ENCODE measurements at places on chromosomes 6 and 20.

DNA sequence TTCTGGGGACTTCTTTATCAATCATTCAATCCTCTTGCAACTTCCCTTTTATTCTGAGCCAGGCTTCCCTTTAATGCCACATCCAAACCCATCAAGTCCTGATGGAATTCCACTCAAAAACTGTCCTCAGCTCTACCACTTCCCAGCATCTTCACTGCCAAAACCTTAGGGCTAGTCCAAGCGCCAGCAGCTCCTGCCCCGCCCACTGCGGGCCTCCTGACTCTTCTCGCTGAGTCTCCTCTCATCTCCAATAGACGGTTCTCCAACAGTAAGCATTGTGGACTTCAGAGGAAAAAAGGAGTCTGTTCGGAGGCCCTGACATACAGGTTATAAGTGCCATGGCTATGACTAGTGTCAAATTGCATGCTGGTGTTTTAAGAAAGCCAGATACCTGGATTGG, 38.7 kb upstream of the CNKSR3 start:
- no peak for DNase-seq

DNA sequence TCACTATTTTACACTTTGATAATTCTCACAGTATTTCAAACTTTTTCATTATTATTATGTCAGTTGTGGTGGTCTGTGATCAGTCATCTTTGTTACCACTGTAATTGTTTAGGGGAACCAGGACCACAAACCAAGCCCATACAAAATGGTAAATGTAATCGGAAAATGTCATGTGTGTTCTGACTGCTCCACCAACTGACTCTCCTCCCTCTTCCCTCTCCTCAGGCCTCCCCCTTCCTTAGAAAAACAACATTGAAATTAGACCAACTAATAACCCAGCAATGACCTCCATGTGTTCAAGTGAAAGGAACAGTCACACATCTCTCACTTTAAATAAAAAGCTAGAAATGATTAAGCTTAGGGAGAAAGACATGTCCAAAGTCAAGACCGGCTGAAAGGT, 63.8 kb downstream of the GMDS start:
- DNase-seq: no peak

DNA sequence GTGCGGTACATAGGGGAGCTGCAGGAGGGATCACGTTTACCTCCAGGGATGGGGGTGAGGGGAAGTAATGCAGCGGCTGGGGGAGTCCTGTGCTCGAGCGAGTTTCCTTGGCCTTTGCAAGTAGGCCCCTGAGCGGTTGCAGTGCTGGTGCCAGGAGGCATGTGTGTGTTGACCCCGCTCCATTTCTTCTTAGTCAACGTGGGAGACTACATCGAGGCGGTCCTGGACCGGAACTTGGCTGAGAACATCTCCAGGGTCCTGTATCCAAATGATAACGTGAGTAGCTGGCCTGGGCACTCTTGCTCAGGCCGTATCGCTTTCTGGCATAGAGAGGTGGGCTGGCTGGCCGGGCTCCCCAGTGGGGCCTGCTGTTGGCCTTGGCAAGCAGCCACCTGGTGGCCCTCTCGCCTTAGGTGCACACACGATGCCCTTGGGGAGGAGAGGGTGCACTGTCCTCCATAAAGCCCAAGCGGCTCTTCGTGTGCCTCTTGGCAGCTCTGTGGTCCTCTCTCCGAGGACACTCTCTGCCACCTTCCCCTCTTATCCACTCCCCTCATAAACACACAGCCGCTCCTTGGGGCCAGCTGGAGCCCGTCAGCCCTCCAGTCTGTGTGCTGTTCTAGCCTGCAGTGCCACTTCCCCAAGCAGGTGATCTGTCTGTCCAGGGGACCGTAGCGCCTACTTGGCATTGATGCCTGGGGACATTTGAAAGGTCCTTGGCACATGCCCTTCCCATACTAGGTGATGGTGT, 29.3 kb downstream of the PYGB start:
- no peak for DNase-seq

GRCh38 chr20:10249048-10249770, 30.6 kb downstream of the SNAP25 start:
- no peak for DNase-seq

DNA sequence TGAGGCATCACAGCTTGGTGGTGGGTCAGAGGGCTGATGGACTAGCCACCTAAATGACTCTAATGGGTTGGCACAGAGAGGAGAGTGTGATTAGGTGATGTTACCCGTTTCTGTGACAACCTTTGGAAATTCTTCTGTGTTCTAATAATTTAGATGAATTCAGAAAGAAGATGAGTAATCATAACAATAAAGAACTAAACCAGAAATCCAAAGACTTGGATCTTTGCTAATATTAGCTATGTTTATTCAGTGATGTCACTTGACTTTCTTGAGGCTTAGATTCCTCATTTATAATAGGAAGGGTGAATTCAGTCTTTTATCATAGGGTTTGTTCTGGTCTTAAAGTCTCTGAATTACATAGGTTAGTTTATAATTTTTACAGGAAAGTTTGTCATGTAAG, 19.9 kb downstream of the CRYBG1 start:
- DNase-seq: peak; percentile 21

DNA sequence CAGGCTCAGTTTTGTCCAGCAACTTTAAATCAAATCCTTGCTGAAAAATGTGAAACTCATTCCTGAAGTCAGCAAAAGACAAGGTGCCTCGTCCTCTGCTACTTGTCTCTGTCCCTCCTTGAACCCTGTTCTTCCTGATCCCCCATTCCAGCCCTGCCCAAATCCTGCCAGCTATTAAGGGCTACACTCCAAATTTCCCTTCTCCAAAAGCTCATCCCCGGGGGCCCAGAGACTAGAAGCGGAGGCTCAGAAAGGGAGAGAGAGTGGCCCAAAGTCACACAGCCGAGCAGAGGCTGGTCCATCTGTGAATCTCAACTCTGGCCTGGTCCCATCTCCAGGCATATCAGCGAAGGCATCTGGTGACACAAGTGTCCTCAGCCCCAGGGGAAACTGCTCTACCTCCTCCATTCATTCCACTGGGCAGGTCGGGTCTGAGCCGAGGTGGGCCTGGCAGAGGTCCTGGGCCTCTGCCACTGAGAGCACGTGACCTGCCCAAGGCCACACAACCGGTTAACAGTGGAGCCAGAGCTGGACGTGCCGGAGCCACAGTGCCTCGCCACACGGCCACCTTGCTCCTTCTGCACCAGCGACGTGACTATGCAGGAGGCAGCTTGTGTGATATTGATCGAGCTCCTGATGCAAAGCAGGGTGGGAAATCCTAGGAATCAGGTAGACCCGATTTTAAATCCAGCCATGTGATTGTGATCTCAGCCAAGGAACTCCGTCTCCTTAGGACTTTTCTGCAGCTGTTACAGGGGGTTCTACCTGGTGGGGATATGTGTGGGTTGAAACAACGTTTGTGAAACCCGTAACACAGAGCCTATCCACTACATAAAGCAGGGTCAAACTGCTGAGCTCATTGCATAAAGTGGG, 28.6 kb downstream of the NOL4L start:
- DNase-seq: no peak

- no peak for DNase-seq
Measured at GRCh38 chr20:43603124-43603523, 12.4 kb downstream of the IFT52 start.

- no peak for DNase-seq
Measured at GRCh38 chr6:138241381-138241780, 23.1 kb upstream of the PBOV1 start.

DNA sequence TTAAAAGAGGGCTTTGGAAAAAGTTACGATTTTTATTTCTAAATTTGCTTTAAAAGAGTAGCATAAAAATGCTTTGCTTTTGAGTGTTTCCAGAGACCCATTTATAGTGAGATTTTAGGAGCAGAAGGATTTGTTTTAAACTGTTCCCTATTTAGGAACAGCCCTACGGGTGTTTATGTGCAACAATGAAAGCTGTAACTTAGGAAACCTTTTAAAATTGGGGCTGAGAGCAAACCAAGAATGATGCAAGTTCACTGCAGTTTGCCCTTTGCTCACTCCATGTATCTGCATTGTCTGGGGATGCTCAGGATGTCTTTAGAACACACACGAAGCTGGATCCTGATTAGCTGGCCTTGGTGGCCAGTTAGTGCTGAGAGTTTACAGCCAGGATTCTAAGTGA, 40.9 kb downstream of the GHRH start:
- DNase-seq: no peak

DNA sequence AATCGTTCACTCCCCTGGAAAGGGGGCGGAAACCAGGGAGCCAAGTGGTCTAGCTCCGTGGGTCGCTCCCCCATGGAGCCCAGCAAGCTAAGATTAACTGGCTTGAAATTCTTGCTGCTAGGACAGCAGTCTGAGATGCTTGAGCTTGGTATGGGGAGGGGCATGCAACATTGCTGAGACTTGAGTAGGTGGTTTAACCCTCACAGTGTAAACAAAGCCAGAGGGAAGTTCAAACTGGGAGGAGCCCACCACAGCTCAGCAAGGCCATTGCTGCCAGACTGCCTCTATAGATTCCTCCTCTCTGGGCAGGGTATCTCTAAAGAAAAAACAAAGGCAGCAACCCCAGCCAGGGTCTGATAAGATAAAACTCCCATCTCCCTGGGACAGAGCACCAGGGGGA, 43.2 kb downstream of the COL21A1 start:
- DNase-seq: no peak

DNA sequence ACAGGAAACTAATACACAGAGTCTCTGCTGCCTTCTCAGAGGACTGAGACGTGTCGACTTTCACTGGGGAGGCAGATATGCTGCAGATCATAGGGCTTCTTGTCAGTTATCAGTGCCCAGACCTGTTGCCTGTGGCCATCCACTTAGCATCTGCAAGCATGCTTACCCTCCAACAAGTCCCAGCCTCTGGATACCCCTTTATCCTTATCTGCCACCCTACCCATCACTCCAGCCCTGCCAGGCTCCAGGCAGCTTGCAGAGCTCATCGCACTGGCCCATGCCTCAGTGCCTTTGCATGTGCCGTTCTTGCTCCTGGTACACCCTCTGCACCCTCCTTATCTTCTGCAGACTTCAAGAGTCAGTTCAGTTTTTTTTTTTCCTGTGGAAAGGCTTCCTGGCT, 119.2 kb downstream of the TOX2 start:
- DNase-seq: no peak

GRCh38 chr20:62646851-62647520, 4.7 kb downstream of the SLCO4A1 start:
- DNase-seq: no peak

GRCh38 chr20:23046431-23046830, 3.0 kb downstream of the THBD start:
- DNase-seq: no peak

- DNase-seq: no peak
Measured at GRCh38 chr6:26109772-26110171, 22.5 kb downstream of the HFE start.

GRCh38 chr6:169859401-169859977, 108.1 kb downstream of the ERMARD start:
- DNase-seq: no peak

- DNase-seq: no peak
Measured at GRCh38 chr6:38174315-38174714, 354.8 kb downstream of the ZFAND3 start.

- DNase-seq: peak; percentile 26
Measured at GRCh38 chr20:19552221-19553180, 205.6 kb upstream of the RIN2 start.

DNA sequence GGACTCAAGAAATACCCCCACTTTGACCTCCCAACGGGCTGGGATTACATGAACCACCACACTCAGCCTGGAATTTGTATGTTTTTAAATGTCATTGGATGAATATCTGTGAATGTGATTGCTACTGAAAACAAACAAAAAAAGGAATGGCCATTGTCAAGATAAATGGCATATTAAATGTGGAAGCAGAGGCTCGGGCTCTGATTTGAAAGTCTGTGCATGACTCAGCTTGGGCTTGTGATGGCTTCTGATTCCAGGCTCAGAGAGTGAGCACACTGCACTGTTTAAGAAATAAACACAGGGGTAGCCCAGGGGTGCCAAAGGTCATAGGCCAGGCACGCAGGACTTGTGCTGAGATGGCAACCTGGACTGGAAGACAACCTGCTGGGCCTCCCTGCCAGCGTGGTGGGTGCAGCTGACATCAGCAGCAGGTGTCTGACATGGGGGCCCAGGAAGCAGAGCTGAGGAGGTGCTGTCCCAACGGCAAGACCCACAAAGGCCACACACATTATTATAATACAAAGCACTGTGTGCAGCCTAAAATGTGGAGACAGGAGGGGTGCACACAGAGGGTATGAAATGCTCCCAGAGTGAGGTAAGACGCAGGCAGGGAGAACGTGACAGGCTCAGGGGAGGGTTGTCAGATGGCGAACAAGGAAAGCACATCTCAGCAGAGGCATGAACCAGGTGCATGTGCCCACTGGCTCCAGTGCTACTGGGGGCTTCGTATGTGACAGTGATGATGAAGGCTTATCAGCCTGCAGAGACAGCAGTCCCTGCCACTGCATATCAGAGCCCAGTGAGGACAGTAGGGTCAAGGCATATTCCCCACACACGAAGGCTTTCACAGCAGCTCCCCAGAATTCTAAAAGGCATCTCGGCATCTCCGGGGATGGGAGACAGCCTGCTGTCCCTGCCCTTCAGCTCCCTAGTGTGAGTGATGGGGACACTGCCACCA, 169.4 kb downstream of the SYNDIG1 start:
- peak; percentile 38 for DNase-seq

DNA sequence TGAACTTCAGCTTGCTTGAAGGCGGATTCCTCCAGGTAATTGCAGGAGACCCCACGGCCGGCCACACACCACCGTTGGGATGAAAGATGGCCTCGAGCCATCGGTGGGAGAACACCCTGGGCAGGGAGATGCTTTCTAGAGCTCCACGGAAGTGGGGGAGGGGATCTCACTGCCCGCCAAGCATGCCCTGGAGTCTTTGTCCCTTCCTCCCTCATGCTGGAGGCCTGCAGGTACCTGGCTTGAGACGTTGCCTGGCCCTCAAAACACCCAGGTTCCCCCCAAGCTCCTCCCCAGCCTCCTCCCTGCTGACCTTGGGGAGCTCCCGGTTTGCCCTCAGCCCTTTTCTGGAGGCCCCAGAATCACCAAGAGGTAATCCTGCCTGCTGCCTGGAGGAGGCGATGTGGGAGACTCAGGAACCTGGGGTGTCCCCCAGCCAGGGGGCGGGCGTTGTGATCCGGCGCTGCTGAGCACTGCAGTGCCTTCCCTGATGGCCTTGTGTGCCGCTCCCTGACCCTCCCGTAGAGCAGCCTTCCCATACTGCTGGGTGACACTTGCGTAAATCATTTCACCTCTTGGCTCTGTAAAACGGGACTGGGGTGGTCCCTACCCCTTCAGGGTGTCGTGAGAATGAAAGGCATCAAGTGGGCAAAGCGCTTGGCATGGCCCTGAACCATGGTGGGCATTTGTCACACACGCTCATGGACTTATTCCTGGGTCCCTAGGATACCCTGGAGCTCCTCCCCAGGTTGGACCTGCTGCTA, 91.4 kb downstream of the CEBPB start:
- no peak for DNase-seq

DNA sequence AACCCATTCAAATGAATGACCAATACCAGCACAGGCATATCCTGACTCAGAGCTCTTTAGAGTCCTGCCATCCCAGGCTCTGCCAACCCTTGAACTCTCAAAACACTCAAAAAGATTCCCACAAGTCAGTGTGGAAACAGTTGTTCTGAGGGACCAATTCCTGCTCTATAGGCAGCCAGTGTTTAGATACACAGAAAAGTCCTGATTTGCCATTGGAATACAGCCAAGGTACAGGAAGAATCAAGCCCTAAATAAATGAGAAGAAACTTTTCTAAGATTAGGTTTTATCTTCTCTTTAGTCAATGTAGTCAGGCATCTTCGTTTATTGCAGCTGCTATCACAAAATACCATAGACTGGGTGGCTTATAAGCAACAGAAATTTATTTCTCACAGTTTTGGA, 626.8 kb upstream of the ARID1B start:
- no peak for DNase-seq

GRCh38 chr20:53055367-53056067, 83.4 kb downstream of the TSHZ2 start:
- DNase-seq: no peak
